ENCODE measurements at places on chromosomes 1 and 21.

GRCh38 chr1:154831462-154831861, 38.6 kb downstream of the KCNN3 start:
- no peak for DNase-seq

DNA sequence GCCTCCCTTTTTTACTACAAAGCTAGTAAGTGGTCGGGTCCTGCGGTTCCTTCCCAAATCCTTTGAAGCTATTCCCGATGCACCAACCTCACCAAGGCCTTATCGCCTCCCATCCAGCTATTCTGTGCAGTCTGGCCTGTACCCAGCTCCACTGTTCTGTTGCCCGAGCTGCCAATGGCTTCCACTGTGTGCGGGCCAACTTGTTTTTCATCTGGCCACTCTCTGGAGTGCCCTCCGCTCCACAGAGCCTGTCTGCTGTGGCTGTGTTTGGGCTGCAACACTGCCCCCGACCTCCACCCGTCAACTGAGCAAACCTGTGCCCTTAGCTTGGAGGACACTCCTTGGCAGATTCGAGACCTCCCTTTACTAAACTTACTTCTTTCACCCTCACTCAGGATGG, 125.0 kb downstream of the KIAA0319L start:
- no peak for DNase-seq

DNA sequence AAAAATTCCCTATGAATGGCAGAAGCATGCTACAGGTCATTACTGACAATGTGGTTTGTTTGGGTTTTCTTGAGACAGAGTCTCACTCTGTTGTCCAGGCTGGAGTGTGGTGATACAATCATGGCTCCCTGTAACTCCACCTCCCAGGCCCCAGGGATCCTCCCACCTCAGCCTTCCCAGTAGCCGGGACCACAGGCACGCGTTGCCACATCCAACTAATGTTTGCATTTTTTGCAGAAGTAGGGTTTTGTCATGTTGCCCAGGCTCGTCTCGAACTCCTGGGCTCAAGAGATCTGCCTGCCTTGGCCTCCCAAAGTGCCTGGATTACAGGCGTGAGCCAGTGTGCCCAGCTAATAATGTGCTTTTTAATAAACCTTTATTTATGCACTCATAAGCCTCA, 259.1 kb downstream of the NFIA start:
- no peak for DNase-seq

- DNase-seq, result peak; percentile 91
Measured at GRCh38 chr1:23619299-23620188, 60.2 kb upstream of the ID3 start.

DNA sequence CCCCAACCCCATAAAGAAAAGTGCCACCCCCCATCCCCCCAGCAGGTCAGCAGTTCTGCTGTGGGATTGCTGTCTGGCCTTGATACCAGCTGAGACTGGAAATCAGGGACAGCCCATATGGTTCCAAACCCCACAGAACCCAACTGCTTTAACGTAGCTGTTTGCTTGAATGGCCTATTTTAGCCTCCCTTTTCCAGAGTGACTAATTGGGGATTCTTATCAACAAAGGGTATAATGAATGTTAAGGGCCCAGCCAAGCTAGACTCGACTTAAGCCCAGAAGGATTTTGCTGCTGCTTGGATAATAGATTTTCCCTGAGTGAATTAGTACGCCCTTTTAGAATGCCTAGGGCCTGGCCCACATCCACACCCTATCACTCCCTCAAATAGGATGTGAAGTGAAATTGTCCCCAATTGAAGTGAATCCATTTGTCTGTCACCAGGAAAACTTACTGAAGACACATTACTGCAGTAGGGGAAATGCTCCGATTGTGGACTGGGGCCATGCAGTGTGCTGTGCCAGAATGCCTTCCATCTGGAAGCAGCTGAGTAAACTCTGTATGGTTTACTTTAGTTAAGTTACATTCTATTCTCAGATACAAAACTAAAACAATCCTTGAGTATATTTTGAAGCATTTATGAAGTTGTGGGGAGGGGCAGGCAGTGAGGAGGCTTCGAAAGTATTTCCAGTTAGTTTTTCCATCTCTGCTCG, 156.9 kb downstream of the DHRS3 start:
- no peak for DNase-seq

DNA sequence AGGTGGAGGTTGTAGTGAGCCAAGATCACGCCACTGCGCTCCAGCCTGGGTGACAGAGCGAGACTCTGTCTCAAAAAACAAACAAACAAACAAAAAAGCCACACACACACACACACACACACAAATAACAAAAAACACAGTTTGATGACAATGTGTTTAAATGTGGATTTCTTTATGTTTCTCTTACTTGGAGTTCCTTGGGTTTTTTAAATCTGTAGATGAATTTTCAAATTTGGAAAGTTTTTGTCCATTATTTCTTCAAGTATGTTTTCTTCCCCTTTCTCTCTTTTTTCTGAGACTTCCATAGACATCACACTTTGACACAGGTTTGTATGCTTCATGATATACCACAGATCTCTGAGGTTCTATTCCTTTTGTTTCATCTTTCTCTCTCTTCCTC, 12.1 kb upstream of the PPIE start:
- no peak for DNase-seq

DNA sequence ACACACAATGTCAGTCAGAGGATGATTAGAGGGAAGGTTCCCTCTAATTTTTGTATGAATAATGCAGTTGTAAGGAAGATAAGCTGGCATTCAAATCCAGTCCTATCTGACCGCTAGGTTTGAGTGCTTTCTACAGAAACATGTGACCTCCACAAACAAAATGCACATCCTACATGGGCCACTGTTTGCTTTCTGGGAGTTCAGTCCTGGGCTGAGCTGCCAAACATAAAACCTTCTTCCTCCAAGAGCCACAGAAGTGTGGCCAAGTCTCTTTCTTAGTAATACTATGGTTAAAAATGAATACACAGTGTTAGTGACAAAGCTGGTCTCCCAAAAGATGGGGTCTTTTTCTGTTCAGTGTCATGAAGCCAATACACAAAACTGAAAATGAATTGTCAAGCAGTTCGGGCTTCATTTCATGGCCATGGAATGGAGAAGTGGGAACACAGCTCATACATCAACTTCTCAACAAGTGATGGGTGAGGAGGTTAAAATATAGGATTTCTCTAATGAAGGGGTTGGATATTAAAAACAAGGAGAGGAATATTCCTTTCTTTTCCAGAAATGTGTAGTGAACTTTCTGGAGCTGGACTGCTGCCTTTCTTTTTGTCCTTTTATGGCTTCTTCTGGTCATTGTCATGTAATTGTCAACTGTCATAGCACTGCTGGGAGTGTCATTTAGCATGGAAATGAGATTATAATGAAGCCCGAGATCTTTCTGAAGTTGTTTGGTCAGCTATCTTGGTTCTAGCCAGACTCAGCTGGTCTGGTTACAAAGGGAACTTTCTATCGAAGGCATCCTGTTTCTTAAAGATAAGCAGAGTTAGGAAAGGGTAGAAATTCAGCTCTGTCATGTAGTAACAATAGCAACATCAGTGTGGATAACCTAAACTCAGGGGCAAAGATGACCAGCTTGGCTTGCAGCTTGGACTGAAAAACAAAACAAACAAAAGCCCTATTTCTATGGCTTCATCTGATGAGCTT, 135.1 kb downstream of the CHD1L start:
- no peak for DNase-seq

All from CD4-positive, alpha-beta T cell treated with Interleukin-12 subunit alpha and Interleukin-12 subunit beta, for 1 hour (primary cell).